ENCODE measurements at places on chromosomes 4 and X.

GRCh38 chrX:3733043-3733430, 19.6 kb upstream of the PRKX start:
- DNase-seq = no peak

DNA sequence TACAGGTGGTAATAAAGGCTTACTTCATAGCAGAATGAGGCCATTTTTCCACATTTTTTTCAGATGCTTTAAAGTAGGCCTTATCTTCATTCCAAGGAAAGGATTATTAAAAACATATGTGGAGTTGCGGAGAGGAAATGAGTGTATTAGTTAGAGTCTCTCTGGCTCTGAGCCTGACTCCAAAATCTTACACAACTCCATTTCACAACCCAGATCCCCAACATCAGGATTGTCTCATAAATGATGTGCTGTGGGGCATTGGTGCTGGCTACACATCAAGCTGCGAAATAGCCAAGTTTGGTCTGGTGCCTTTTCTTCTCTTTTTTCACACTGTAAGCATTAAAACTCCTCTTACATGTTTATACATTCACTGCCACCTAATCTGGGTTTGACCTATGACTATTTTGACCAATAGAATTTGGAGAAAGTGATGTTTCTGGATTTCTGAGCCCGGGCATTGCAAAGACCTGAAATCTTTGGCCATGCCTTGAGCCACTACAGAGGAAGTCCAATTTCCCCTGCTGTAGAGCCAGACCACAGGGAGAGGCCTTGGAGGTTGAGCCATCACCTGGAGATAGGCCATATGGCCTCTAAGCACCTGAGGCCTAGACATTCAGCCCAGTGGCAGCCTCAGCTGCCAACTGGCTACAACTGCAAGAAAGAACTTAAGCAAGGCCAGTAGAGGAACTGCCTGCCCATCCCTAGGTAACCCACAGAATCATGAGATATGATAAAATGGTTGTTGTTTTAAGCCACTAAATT, 16.7 kb upstream of the SOD3 start:
- DNase-seq = peak; percentile 99

- no peak for DNase-seq
These were observed 340.4 kb downstream of the RPA4 start for GRCh38 chrX:97224148-97224547.

DNA sequence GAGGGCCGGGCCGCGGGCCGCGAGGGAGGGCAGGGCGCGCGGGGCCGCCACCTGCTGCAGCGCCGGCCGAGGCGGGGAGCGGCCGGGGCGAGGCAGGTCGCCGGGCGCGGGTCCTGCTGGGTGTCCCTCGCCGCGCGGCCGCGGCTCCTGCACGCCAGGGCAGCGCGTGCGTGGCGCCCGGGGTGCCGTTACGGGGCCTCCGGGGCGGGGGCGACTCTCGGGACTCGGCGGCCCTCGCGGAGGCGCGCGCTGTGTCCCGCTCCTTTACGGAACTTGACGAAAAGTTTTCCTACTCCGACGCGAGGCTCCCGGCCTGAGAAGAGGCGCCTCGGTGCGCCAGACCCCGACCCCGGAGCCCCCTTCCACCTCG, 329 bp downstream of the TBC1D14 start:
- DNase-seq = no peak

DNA sequence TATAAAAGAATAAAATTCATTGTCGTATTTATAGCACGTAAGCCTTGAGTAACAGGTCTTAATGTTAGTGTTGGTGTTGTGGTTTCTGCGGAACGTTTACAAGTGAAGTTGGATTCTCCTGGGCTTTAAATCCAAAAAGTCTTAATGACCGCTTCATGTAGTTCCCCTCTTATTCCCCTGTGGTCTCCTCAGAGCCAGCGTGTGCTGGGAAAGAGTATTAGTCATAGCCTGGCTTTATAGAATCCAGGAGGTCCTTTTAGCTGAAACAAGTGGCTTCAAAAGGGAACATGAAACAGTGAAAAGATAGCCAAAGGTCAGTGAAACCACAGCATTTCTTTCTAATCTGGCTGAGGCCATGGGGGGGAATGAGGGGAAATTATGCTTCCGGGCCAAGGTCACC, 79.1 kb downstream of the CLCN4 start:
- DNase-seq = peak; percentile 80

GRCh38 chr4:73698217-73698616, 42.2 kb upstream of the CXCL8 start:
- no peak for DNase-seq

DNA sequence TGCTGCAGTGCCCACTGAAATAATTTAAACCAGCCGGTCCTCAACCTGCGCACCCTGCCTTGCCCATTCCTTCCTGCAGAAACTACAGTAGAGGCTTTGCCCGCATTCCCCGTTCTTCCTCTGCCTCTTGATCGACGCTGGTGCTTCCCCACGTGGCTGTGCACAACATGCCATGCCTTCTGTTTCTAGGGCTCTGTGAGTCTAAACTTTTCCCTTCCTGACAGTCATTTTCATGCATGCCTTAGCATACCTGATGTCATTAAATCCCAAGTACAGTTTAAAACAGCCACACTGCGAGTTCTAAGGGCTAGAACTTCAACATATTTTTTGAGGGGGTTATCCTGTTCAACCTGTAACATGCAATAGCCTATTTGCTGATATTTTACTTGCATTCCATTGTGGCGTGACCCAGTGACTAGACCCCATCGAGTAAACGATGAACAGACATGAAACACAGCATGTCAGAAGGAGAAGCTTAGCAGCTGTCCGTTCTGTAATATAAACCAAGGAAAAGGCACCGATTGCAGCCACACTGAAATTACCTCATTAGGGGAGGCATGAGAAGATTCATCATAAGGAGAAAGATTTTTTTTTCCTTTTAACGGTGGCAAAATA, 232.5 kb downstream of the ARHGAP10 start:
- DNase-seq = no peak

GRCh38 chrX:53362449-53362848, 60.0 kb downstream of the SMC1A start:
- no peak for DNase-seq

GRCh38 chrX:125203737-125204578, 115.7 kb upstream of the TEX13C start:
- no peak for DNase-seq

DNA sequence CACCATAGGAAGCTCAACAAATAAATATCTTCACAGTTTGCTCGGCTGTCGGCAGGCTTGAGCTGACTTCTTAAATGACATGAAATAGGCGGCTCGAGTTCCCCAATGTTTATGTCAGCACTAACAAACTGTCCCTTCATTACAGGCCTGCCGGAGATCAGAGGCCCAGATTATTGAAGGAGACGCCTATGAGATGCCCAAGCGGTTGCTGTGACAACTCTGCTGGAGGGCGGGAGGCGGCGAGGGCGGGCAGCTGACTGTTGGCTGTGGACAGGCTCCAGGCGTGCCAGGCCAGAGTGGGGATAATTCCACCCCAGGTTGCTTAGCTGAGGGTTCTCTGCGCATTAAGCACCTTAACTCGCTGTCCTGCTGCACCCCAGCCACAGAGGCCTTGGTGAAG, 39.2 kb upstream of the MSX1 start:
- no peak for DNase-seq

DNA sequence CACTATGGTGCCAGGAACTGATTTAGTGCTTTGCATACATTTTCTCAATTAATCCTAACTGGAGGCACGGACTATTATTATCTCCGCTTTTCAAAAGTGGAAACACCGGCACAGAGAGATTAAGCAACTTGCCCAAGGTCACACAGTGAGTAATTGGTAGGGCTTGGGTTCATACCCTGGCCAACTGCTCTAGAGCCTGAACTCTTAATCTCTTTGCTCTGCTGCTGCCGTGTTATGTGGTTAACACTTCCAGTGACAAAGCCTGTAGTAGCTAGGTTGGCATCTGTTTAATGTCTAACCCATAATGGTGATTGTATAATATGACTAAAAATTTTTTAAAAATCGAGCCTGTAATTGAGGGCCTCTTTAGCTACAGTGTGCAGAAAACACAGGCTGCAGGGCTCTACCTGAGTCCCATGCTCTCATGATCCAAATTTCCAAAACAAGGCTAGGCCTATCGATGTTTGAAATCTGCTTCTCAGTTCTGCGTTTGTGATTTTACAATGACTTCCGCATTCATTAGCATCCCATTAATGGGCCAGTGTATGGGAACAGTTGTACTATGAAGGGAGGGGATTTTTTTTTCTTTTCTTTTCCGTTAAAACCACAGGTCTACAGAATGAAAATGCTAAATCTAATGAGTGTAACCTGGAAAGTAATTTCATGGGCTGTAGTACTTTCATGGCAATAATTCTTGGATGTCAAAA, 219.3 kb upstream of the JADE1 start:
- DNase-seq = no peak

- DNase-seq = no peak
These were observed 1.3 kb downstream of the PARM1 start for GRCh38 chr4:74934016-74934831.

DNA sequence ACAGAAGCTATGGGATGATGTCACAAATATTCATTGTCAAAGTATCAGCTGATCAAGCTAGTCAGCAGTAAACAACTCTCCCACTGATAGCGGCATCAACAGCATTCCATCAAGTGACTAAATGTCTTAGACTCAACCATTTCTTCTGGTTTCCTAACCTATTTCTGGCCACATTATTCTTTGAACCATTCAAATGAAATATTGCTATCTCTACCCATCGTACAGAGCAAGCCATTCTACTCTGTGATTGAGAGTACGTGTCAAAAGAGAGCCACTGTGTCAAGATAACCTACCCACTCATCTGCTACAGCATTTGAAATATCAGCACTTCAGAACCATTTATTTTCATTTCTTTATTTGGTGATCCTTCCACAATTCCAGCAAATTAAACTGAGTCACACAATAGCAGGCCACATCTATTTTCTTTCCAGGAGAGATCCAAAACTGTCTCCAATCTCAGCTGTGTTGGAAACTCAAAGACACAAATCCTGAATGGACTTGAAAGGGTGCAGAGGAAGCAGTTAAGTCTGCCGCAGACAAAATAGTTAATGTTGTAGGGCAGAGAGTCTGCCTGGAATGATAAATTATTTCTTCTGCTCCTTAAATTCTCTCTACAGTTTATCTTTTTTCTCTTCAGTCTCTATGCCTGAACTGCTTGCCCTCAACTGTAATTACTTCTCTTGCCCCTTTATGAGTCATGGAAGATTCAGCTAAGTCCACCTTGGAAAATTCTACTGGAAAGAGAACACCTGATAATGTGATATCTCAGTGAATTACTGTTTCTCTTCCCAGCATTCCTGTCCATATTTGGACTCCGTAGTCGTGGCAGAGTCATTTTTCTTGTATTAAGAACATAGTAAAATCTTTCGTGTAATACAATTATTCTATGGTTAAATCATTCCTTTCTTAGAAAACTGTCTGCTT, 364.8 kb downstream of the PDGFC start:
- DNase-seq = no peak

DNA sequence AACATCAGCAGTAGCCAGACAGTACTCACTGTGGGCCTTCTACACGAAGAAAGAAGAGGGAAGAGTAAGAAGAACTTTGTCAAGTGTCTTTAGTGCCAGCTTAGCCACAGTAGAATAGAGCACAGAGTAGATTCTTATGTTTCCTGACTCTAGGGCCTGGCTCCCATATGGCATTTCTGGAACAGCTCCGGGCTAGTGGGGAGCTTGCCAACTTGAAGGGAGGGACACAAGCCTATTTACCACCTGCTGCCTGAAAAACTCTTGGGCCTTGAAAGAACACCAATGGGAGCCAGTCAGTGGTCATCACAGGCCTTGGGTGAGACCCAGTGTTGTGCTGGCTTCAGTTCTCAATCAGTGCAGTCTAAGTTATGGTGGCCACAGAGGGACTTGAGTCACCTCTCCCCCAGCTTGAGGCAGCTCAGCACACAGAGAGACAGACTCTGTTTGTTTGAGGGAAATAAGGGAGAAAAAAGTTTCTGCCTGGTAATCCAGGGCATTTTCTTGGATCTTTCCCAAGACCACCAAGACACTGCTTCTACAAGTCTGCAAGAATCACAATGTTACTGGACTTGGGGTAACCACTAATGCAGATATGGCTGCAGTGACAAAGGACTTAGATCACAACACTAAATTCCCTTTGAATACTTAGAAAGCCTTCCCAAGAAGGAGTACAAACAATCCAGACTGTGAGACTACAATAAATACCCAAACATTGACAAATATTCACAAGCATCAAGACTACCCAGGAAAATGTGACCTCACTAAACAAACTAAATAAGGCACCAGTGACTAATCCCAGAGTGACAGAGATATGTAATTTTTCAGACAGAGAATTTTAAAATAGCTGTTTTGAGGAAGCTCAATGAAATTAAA, 261.0 kb upstream of the NDST3 start:
- DNase-seq = no peak

DNA sequence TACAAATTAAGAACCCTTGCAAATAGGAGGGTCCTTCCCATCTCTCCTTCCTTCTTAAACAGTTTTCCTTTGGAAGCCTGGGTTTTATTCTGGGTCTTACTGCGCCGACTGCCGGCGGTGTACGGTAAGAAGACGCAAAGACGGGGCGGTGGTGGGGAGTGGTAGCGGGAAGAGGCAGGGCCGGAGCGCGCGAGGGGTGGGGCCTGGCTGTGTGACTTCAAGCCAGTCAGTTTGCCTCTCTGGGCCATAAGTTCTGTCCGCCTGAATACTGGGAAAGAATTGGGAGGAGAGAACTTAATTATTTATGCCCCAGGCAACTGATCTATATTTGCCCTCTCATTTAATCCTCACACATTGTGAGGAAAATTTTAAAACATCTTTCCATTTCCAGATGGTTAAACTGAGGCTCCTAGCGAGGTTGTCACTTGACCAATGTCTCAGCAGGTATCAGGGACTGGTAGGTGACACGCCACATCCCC, 726 bp upstream of the KANTR start:
- no peak for DNase-seq

- no peak for DNase-seq
These were observed 1995.9 kb downstream of the C4orf33 start for GRCh38 chr4:131091896-131092295.

DNA sequence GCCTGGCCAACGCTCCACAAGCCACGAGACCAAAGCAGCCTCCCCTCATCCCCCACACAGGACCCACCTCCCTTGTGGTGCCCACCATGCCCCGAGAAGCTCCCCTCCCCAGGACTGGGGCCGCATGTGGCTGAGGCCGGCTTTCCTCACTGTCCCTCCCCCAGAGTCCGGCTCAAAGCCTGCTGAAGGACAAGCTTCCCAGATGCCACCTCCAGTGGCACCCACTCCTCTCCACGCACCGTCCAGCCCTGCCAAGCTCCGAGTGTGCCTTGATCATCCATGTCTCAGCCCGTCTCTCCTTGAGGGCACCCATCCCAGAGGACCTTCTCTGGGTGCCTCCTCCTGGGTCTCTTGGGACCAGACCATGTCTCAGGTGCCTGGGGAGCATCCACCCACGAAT, 58.8 kb upstream of the MXD4 start:
- no peak for DNase-seq

DNA sequence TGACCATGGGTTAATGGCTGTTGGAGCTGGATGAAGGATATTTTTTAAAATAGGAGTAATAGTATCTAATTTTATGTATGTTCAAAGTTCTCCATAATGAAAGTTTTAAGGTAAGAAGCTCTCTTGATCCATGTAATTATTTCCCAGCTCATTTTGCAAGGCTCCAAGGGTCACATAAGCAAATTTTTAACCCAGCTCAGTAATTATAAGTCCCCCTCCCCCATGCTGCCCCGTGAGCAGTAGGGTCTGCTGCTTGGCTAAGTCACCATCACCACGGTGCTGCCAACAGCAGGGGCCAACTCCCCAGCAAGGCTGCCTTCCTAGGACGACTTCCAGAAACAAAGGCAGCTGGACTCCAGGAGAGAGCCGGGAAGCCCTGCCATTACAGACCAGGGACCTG, 340.0 kb downstream of the FBXW7 start:
- no peak for DNase-seq

GRCh38 chr4:10115271-10115796, 1.3 kb downstream of the WDR1 start:
- no peak for DNase-seq

GRCh38 chr4:6608758-6609414, 31.6 kb upstream of the MRFAP1 start:
- DNase-seq = no peak
